Heart left ventricle (tissue), 16 donors: ENCODE measurements at places on chromosomes 4 and X. TPM values are rescaled to one million over a fixed set of nuclear protein-coding genes. Genes with fewer than 3 reads are reported as not detected.

The C4orf54 gene
- 1.9 TPM for total RNA-seq

The GPR50 gene
- total RNA-seq, result not detected

The NEIL3 gene
- total RNA-seq, result 1.7 TPM

The SGMS2 gene
- 117 TPM for total RNA-seq

The DCLK2 gene
- total RNA-seq, result 14.6 TPM

The NPFFR2 gene
- 0.97 TPM for total RNA-seq

The RNF212 gene
- total RNA-seq, result 0.43 TPM

The CXCL1 gene
- total RNA-seq, result 8.8 TPM

DNA sequence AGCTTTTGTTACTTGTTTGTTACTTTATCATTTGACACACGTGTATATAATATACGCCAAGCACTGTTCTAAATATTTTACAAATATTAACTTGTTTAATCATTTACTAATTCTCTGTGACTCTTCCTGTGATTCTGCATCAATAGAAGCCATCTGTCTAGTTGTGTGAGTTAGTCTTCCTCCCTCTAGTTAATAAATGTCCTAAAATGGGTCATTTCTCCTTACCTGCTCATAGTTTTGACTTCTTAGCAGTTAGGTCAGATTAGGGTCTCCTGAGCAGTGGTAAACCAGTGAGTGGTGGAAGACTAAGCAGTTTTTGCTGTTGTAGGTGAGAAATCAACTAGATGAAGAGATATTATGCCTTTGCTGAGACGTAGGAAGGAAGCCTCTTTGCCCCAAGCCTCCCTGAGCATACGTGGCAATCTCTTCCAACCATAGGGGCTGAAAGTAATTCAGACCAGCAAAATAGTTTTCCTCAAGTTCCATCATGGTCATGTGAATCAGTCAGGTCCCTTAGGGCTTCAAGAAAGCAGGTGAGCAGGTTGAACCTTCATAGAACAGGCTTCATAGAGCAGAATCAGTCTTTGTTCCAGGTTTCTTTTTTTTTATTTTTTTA lies 38.7 kb upstream of the THOC2 start:
- no peak for DNase-seq

- no peak for DNase-seq
Measured at GRCh38 chr4:151681085-151681484, 79.7 kb downstream of the GATB start.

DNA sequence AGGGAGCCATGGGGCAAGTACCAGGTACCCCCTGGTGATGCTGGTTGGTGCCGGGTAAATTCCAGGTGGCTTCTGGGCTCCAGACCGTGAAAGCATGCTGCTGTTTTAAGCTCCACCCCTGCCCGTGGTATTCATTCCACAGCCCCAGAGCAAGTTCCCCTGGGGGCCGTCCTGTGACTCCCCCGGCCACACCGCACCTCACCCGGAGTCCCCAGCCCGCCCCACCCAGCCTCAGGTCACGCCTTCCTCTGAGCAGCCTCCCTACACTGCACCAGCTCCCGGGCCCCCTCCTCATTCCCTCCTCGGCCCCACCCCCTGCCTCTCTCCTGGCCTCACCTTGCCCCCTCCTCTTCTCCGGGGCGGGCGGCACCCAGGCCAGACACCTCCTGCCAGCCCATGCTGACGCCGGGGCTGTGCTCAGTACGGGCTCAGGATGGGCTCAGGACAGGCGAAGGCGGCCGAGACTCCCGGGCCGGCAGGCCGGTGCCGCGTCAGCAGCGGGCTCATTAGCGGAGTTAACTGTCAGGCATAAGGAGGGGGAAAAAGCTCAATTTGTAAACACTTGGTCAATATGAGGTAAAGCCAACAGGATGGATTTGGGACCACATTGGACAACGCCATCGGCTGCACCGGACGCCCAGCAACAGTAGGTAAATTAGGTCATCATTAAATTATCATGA lies 127.4 kb downstream of the FAM53A start:
- no peak for DNase-seq

- no peak for DNase-seq
Measured at GRCh38 chr4:82373486-82373815, 340 bp downstream of the HNRNPD start.

GRCh38 chrX:38409289-38409688 lies 56.9 kb downstream of the OTC start:
- no peak for DNase-seq

GRCh38 chr4:151721466-151721865 lies 39.3 kb downstream of the GATB start:
- no peak for DNase-seq

DNA sequence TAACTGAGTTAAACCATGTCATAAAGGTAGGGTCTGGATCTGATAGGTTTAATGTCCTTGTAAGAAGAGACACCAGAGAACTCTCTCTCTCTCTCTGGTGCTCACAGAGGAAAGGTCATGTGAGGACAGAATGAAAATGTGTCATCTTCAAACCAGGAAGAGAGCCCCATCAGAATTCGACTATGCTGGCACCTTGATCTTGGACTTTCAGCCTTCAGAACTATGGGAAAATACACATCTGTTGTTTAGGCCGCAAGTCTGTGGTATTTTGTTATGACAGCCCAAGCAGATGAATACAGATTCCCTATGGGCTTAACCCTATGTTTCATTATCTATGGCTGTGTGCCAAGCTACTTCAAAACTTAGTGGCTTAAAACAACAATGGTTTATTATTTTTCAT lies 105.5 kb upstream of the DDIT4L start:
- no peak for DNase-seq

DNA sequence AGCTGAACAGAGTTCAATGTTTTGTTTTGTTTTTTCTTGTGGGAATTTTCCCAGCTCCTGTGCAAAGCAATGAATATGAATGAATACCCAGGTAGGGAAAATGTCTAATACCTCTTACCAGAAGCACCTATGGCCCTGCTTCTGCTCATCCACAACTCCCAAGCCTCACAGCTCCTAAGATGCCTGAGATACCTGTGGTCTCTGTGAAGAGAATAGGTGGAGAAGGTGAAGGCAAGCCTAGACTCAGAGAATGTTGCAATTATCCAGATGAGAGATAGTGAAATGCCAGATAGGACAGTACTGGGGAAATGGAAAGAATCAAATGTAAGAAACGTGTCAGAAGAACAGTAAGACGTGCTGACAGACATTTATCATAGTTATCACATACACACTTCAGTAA lies 70.2 kb upstream of the NOCT start:
- DNase-seq, result no peak

DNA sequence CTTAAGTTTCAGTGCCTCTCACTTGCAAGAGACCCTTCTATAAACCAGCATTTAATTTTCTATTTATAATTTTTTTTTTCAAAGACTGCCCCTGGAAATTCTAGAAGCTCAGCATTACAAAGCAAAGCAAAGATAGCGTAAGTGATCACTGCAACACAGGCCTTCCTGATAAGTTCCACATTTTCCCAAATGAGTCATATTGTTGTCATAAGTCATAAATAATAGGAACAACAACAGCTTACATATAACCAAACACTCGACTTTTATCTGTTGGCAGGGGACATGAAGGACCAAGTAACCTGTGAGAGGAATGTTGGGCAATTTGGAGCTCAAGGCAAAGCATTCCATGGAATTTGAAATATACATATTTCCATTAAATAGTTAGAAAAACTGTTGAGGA lies 815.5 kb downstream of the DMD start:
- DNase-seq, result no peak

GRCh38 chrX:19867411-19867732 lies 20.0 kb downstream of the SH3KBP1 start:
- no peak for DNase-seq

DNA sequence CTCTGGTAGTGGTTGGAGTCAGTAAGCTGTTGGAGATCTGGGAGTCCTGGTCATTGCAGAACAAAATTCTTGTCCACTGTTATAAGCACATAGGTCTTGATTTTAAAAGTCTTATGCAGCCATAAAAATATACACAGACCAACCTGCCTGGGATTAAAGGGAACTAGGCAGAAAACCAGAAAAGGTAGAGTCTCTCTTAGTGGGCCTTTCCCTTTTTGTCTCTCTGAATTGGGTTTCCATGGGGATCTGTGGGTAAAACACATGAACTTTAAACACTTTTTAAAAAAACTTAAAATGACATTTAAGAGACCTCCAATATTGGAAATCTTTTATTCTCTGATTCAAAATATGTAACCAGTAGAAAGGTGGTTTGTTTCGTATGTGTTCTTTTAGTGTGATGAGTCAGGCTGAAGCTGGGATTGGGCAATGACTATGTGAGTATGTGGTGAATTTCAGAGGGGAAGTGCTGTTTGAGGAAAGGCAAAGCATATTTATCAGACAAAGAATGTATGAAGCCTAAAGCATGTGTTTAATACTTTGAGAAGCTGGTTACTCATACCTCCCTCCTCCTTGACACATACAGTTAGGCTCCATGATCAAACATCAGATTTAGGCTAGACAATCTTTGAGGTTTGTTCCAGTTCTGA lies 29.6 kb downstream of the SLC16A2 start:
- DNase-seq, result no peak

- DNase-seq, result no peak
Measured at GRCh38 chr4:6309777-6310176, 40.1 kb downstream of the WFS1 start.

DNA sequence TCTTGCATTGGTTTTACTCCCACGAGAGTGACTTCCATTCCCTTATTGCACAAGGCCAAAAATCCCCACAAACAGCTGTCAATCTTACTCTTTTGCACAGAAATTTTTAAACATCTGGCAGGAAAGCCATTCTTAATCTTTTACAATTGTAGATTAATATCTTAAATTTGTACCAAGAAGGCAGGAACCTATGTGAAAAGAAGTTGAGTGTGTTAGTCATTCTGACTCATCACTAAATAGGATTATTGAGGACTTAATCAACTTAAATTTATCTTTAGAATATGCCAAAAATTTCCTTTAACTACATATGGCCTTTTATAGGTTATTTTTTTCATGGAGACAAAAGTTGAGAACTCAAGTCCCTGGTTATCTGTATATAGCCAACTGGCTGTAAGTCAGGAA lies 49.0 kb upstream of the VEGFC start:
- DNase-seq, result no peak

DNA sequence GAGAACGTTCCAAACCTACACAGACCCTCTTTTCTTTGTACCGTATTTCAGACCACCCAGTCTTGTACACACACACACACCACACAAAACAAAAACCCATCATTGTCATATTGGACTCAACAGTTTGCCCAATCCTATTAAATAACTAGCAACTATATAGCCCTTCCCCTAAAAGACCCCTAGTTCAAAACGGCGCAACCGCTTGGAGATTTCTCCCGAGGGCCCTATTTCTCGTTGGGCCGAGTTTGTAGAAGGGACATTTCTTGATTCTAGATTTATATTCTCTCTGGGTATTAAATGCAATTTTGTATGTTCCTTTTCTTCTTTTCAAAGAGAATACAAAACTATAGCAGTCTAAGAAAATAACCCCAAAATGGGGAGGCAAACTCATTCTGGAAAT lies 547 bp upstream of the PDGFRA start:
- no peak for DNase-seq

- DNase-seq, result no peak
Measured at GRCh38 chr4:153252122-153252521, 47.9 kb downstream of the TRIM2 start.

DNA sequence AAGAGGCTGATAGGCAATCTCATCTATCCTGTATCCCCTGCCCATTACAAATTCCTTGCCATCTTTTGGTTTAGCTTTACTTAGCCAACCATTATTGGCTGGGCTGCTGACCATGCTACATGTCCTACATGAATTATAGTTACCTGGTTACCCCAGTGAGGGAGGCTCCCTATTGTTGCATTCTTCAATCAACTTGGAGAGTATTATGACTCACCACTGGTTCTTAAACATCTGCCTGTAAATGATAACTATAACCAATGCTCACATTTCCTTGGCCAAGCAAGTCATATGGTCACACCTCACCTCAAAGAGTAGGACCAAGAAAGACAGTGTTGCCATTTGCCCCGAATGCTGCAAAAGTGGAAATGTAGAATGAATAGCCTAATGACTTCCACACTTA lies 297.6 kb downstream of the IL15 start:
- DNase-seq, result no peak
